ENCODE measurements at places on chromosomes 6 and 20.

GRCh38 chr6:3518356-3519190 lies 61.7 kb upstream of the SLC22A23 start:
- DNase-seq: no peak

DNA sequence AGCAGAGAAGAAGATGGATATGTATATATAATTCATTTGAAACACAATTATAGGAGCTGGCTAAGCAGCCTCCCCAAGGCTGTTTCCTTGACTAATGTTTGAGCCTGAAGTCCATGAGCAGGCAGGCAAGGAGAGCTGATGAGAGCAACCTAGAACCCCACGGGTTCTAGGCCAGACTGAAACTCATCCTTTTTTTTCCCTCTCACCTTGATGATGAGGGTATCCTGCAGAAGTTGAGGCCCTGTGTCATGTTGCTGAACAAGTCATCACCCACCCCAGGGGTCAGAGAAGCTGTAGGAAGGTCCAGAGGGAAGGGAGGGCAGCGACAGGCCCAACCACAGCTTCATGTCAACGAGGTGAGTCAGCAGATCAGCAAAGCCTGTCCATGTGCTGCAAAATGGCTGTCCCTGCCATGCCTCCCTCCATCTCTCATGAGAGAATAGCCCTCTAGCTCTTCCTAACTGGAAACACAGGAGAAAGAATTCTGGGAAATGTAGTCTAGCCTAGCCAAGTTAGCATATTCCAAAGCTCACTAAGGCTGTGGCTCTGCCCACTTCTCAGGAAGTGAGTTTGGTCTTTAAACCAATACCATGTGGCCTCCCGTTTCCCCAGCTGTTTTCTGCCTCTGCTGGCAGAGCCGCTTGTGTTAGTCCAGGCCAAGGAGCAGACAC lies 91.3 kb upstream of the DTNBP1 start:
- no peak for DNase-seq

GRCh38 chr6:169070506-169071176 lies 183.0 kb downstream of the THBS2 start:
- DNase-seq: no peak

DNA sequence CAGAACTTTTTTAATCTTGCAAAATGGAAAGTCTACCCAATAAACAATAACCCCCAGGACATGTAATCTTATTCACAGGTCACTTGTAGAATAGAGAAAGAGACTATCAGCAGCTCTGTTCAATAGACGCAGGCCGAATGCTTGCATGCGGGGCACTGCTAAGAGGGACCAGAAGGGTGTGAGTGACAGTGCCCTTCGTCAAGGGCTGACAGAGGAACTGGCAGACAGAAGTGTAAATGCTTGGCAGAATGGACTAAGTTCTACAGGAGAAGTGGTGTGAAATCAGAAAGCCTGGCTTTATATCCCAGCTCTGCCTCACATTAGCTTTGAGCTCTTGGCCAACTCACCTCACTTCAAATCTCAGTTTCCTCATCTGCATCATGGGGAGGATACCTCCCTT lies 21.0 kb downstream of the DDO start:
- DNase-seq: no peak

GRCh38 chr6:124040655-124041054 lies 237.0 kb downstream of the NKAIN2 start:
- no peak for DNase-seq

DNA sequence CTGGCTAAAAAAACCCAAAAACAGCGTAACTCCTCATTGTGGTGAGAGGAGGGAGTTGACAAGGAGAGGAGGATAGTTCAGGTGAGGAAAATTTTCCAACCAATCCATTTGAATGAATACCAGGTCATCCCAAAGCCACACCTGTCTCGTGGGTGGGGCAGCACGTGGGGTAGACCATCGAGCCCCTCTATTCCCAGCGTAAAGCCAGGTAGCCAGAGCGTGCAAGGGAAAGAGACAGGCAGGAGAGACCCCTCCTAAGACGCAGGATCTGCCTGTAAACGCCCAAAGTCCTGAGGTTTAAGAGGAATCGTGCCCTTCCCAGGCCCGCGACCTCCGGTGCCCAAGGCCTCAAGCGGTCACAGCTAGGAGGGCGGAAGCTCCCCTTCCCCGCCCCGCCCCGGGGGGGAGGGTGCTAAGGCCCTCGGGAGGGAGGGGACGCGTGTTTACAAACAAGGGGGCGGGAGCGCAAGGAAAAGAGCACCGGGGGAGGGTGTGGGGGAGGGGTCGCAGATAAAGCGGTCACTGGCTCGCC lies 712 bp downstream of the RXRB start:
- peak; percentile 74 for DNase-seq

DNA sequence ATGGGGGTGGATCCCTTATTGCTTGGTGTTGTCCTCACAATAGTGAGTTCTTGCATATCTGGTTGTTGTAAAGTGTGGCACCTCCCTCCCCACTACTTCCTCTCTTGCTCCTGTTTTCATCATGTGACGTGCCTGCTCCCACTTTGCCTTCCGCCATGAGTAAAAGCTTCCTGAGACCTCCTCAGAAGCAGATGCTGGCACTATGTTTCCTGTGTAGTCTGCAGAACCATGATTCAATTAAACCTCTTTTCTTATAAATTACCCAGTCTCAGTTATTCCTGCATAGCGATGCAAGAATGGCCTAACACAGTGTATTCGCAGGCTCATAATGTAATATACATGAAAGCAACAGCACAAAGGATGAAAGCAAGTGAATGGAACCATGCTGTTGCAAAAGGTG lies 28.4 kb upstream of the ANKRD60 start:
- DNase-seq: no peak

GRCh38 chr6:74872754-74873476 lies 332.9 kb downstream of the COL12A1 start:
- no peak for DNase-seq

DNA sequence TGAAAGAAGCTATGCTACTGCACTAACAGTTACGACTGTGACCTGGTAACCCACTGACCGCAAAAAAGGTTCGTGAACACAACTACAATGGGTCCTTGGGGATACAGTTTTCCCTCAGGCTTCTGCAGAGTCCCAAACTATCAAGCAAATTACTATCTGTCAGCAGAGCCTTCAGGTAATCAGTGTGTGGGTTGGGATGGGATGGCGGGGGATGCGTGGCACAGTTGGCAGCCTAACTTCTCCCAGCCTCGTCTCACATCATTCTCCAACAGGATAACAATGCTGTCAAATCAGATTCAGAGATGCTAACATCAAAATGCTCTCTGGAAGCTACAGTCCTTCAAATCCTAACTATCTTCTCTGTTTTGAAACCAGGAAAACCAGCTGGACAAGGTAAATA lies 102.3 kb downstream of the EPM2A start:
- DNase-seq: no peak

DNA sequence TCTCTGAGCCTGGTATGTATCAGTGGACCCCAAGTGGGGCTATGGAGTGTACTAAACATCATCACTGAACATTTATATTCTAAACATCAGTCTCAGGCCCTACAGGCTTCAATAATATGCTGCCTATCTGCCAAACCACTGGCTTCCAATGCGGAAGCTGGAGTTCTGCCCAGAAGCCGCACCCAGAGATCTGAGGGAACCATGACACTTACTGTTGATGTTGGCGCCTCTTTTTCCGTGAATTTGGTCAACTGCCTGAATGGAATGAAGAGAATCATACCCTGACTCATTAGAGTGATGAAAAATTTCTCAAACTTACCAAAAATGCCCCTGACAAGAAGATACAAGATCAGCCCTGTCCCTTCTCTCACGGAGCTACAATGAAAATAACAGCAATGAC lies 66.2 kb downstream of the SLC22A23 start:
- DNase-seq: no peak

DNA sequence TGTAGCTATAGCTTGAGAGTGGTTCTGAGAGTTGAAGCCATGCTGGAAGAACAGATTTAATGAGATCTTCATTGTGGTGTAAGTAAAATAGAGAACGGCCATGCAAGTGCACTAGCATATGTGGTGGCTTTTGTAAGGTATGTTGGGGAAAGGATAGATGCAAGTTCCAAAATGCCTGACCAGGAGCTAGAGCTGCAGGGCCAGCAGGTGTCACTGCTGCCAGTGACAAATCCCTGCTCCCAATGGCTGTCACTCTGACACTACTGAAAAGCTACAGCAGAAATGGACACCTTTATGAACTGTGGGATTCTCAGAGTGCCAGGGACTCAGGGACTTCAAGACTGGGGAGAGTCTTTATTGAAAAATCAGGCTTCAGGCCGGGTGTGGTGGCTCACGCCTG lies 23.1 kb upstream of the VIP start:
- DNase-seq: no peak

DNA sequence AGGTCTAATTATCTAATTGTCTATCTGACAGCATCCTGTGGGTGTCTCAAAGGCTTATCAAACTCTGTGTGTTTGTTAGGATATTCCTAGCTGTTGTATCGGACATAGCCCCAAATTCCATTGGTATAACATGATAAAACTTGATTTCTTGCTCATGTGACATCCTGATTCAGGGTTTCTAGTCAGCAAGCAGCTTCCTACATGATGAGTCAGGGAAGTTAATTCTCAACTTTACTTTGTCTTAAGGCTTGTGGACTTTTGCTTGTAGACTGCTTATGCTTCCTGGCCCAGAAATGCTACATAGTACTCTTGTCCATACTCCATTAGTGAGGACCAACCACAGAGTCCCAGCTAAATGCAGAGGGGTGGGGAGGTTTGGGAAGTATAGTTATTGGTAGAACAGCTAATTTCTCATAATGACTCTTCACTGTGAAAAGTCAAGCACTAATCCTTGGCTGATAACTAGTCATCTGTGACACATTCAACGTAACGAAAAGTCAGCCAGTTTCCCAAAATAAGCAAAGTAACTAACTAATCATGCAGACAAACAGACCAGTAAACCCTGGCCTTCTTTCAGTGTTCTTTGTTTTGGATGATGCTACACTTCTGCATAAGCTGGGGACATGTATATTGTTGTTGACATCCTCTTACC lies 25.8 kb downstream of the NKAIN2 start:
- DNase-seq: no peak

DNA sequence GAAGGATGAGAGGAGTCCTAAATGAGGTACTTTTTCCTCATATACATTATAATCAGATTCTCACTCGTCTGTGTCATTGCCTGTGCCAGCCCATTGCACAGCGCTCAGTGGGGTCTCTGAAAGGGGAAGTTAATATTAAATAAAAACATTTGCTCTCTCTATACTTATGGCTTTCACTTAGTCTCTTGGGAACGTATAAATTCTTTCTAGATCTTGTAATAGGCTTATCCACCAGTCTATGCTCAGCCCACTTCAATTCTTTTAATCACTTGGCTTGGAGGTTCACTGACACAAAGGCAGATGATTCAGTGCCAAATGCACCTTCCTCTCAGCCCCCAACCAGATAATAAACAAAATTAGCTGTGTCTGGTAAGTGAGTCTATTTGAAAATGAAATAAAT lies 164.3 kb upstream of the OGFRL1 start:
- DNase-seq: no peak

Data from stimulated activated CD4-positive, alpha-beta T cell treated with anti-CD3 and anti-CD28 coated beads, Interleukin-4, amount 100 ng/mL, for 1 hour (primary cell).